ENCODE measurements at places on chromosomes 1 and 21.

DNA sequence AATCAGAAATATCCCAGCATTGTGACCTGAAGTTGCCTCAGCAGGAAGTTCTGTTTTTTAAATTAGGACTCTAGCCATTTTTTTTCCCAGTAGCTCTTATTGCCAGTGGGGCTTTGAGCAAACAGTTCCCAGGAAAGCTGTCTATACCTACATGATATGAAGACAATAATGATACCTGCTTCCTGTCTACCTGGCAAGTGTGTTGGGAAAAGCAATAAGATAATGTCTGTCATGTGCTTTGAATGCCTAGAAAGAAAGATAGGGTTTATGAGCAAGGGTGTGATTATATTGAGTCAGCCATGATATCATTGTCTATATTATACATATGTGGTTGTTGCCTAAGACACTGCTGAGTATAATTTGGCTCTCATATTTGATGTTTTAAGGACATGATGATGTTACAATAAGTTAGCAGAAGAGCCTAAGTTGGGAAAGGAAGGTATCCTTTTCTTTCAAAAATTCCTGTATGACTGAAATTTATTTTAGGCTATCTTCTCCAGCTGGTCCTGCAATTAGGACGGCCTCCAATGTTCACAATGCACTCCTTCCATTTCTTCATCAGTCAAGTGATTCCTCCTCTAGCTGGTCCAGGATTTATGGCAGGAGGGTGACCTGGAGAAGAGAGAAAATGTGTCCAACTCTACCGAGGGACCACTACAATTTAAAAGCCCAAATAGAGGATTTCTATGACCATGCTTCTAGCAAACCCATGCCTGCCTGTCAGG lies 99.6 kb upstream of the CDC42BPA start:
- no peak for DNase-seq

- no peak for DNase-seq
Observed at GRCh38 chr1:201112926-201113325, 700 bp upstream of the CACNA1S start.

DNA sequence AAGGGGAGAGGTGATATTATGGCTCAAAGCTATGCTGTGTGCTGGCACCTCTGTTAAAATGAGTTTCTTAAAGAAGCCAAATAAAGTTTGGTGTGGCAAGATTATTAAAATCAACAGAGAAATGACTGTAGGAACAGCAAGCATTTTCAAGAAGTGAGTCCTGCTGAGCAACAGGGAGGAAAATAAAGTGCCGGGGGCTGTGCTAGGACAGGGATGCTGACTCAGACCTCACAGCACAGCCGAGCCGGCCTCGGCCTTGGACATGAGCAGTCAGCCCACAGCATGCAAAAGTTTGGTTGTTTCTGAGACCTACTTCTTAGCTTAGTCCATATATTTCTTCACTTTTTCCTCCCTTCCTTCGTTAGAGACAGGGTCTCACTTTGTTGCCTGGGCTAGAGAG lies 19.2 kb downstream of the CNIH3 start:
- no peak for DNase-seq

DNA sequence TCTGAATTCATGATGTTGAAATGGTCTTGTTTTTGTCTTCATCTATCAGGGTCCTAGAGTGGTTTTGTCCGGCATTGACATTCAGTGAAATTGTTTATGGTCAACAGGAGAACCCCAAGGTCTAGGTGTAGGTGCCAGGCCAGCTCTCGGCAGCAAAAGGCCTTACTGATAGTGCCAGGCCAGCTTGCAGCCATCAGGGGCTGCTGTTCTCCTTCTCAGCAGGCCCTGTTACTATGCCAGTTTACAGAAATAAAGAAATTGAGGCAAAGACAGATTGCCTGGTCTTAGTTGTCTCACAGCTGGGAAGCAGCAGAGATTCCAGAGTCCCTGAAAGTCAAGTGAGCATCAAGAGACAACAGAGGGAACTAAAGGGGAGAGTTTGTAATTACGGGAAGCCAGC lies 12.0 kb downstream of the HMGB4 start:
- no peak for DNase-seq

DNA sequence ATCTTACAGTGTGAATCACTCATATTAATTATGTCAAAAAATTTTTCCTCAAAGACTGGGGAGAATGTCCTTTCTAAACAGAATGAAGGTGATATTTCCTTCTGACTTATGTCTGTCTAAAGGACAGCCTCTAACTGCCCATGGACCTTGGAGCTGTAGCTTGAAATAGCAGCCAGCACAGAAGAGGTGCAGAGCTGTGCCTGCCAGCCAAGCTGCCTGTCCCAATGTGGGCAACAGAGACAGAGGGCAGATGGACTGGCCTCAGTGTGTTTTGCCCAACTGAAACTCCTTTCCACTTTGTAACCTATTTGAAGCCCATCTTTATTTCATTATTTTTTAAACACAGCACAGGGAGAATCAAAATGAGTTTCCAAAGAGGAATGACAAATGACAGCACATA lies 97.6 kb upstream of the DYNLT5 start:
- no peak for DNase-seq
